ENCODE measurements at places on chromosomes 11 and 22. TPM values are rescaled to one million over a fixed set of nuclear protein-coding genes. Genes with fewer than 3 reads are reported as not detected.

- peak; percentile 50 for DNase-seq
These were observed 20.6 kb upstream of the PLEKHB1 start for GRCh38 chr11:73625696-73626318.

DNA sequence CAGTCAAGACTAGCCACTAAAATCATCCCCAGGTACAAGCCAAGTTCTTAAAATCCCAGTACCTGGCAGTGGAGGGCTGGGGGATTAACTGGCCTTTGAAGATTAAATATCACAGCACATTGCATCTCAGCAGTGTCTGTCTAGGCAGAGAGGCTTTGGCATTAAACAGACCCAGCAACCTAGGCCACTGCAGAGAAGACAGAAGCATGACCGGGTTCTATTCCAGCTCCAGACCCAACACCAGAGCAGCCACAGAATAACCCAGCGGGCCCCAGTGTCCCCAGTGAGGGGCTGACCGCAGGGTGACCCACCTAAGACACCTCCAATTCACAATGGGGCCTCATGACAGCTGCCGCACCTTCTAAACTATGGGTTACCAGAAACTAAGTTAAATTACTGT is 88.2 kb downstream of the SHANK2 start:
- no peak for DNase-seq

DNA sequence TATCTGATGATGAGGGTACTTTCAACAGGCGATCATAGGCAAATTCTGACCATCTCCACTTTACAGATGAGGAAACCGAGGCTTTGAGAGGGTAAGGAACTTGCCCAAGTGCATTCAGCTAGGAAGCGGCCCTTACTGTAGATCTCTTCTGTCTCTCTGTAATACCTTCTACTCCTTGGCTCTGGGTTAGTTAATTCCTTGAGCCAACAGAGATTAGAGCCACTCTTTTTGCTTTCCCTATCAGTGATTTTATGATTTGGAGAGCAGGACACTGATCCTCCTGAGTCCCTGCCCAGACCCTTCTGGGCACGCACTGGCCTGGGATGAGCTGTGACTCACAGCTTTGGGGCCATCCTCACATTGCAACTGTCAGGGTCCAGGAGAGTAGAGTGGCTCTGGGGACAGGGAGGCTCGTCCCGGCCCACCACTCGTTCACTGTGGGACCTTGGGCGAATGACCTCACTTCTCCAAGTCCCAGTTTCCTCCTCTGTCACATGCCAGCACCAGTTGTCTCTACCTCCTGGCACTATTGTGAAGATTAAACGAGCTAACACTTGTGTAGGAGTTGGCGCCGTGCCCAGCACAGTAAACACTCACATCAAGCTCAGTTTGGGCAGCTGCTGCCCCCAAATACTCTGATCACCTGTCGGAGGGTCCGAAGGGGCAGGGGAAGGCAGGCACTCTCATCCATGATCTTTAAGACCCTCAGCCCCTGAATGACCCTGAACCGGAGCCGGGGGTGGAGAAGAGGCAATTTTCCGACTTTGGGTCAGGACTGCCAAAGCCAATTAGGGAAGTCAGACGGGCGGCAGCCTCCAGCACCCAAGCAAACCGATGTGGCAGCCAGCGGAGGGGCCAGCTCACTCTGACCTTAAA is 235.0 kb downstream of the MIAT start:
- DNase-seq = peak; percentile 68

DNA sequence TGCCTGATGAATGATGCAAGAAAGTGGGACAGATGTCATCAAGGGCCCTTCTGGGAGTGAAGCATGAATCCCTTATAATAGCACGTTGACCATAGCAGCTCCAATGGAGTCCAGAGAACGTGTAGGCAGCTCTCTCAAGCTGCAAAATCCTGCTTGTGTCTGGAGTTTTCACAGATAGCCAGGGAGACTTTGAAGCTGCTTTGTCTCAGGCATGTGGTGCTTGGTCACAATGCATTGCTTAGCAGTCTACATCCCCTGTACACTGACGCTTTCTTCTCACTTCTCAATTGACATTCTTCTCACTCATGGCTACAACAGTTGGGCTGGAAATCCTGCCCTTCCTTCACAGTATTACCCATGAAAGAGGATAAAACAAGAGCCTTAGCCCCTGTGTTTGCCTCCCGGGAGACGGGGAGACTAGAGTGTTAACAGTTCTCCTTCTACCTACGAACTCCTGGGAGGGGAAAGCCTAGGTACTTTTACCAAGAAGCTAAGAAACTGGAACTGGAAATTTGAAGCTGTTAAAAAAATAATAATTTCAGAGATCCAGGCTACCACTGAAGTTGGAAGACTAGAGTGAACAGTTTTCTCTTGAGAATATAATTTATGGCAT is 20.7 kb upstream of the MMP7 start:
- DNase-seq = no peak

GRCh38 chr11:131677828-131678470 is 307.5 kb downstream of the NTM start:
- no peak for DNase-seq

- peak; percentile 14 for DNase-seq
These were observed 13.5 kb downstream of the MS4A6A start for GRCh38 chr11:60169264-60169915.

DNA sequence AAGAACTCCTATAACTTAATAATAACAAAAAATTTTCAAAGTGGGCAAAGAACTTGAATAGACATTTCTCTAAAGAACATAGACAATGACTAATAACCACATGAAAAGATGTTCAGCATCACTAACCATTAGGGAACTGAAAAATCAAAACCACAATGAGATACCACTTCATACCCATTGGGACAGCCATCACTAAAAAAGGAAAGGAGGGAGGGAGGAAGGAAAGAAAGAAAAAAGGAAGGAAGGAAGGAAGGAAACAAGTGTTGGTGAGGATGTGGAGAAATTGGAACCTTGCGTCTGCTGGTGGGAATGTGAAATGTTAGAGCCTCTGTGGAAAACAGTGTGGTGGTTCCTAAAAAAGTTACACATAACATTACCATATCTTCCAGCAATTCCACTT is 55.8 kb downstream of the MS4A13 start:
- peak; percentile 11 for DNase-seq

DNA sequence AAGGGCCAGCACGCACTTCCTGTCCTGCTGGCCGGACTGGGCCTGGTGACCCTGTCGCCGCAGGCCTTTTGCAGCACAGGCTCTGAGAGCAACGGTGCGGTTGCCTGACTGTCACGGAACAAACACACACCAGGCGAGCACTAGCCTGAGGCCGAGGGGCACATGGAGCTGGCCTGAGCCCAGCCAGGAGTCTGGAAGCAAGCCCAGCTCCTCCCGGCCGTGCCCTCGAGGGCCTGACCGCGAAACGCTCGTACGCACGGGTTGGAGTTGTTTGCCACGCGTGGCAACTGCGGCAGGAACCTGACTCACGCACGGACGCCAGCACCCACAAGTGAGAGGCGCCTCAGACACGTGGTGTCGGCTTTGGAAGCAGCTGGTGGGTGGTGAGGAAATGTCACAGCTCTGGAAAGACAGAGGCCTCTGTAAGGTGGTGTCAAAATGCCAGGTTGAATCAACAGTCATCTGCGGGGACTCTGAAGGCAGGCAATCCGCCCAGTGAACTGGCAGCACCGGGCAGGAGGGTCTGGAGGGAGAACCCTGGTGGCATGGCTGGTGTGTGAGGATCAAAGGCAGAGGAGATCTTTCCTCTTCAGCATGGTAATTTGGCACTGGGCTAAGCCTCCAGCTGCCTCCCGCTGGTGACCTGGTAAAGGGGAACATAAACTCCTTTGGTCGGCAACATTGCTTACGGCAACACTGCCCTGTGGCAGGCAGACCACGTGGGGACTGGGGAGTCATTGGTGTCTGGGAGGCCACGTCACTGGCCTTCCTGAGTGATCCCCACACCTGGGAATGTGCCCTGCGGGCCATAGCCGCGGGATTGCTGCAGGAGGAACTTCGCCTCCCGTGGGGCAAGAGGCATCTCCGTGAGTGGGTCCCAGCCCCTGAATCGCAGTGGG is 15.3 kb upstream of the IL17REL start:
- peak; percentile 48 for DNase-seq

The GTSE1 gene
- 31.9 TPM for total RNA-seq

The PKDREJ gene
- not detected for total RNA-seq

The TMEM191B gene
- total RNA-seq = 3.2 TPM

The CYP2D6 gene
- not detected for total RNA-seq

The TTLL1 gene
- 13.5 TPM for total RNA-seq

The MRPL11 gene
- 57.8 TPM for total RNA-seq

The OR52H1 gene
- total RNA-seq = not detected

The UPB1 gene
- not detected for total RNA-seq

The SOX10 gene
- not detected for total RNA-seq

The OR1S1 gene
- total RNA-seq = not detected

All from LHCN-M2 (cell line).